ENCODE measurements at places on chromosomes 1 and 21.

- DNase-seq, result no peak
These were observed 25.7 kb downstream of the PLXNA2 start for GRCh38 chr1:208218237-208219097.

DNA sequence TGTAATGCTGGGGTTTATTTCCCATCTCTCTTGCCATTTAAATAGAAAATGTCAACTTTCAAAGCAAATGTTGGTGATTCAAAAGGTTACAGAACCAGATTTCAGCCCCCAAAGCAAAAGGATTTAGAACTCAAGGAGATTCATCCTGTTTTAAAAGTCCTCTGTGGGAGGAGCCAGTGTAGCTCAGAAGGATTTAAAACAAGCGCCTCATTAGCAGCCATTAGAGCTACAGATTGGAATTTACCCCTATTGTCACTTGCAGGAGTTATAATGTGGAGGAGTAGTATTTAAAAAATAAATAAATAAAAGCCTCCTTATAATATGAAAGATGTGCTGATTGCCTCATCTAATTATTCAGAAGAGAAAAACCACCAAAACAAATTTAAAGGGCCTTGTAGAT is 107.8 kb downstream of the LAMC2 start:
- no peak for DNase-seq

GRCh38 chr1:59494145-59494833 is 197.4 kb downstream of the FGGY start:
- no peak for DNase-seq

DNA sequence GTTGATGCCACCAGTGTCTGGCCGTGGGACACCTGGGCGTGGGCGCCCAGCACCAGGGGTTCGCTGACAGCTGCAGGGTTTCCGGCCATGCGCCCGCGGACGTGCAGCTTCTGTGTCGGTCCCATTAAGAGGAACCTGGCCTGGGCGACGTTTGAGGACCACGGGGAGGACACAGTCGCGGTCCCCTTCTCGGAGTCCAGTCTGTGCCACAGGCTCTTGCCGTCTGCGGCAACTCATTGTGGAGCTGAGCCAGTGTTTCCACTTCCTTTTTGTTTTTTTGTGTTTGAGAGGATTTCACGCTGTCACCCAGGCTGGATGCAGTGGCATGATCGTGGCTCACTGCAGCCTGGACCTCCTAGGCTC is 1.6 kb upstream of the C1orf159 start:
- DNase-seq, result no peak

DNA sequence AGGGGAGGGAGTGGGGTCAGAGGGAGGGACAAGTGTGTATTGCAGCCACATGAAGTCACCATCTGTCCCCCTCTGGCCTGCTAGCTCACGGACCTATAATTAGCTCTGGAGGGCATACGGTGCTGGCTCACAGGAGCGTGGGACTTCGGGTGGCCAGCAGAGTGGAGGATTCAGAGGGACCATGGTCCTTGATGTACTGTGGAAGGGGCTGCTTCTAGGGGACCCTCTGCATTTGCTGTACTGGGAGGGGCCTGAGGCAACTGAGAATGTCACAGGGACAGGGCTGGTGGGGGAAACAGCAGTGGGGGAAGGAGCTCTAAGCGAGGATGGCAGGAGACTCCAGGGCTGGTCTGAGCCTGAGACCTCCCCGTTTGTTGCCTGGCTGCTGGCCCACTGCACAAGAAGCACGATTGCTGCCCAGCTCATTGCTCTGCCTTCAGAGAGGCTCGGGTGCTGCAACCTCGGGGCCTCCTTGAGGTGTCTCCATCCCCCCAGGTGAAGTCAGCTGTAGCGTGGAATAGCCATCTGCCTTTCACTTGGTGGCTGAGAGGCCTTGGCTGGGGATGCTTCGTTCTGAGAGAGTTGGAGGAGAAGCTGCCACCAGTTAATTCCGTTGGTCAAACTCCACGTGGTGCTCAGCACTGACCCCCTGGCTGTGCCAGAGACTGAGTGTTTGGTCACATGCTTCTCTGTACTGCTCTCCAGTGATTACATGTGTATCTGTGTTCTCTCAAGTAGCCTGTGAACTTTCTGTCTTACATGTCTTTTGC is 2.7 kb downstream of the PPFIA4 start:
- no peak for DNase-seq

DNA sequence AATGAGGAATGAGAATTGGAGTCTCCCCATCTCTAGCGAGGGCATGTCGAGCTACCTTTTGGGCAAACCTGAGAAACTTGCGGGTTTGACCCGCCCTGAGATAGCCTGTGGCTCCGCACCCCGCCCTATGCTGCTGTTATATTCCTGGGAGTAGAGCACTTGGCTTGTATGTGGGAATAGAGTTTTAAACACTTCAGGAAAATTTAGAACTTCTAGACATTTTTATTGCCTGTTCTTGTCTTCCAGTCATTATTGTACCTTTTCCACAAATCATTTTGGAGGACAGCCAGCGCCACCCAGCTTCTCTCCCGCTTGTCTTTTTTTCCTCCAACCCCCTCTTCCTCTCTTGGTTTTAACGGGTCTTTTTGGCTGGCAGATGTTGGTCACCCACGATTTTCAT is 738 bp downstream of the GNPAT start:
- no peak for DNase-seq

DNA sequence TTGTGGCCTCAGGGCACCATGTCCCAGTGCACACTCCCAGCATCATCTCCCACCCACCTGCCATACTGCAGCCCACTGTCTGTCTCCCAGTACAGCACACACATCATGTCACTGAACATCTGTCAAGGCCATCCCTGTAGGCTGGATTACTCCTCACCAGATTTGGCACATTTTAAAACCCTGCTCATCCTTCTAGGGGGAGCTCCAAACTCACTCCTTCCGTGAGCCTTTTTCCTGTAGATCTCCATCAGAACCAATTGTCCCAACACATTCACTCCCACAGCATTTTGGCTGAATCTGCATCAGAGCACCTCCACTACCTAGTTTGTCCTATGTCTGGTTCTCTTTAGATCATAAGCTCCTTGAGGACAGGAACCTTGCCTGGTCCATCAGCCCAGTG is 58.6 kb upstream of the GRIK3 start:
- DNase-seq, result no peak

DNA sequence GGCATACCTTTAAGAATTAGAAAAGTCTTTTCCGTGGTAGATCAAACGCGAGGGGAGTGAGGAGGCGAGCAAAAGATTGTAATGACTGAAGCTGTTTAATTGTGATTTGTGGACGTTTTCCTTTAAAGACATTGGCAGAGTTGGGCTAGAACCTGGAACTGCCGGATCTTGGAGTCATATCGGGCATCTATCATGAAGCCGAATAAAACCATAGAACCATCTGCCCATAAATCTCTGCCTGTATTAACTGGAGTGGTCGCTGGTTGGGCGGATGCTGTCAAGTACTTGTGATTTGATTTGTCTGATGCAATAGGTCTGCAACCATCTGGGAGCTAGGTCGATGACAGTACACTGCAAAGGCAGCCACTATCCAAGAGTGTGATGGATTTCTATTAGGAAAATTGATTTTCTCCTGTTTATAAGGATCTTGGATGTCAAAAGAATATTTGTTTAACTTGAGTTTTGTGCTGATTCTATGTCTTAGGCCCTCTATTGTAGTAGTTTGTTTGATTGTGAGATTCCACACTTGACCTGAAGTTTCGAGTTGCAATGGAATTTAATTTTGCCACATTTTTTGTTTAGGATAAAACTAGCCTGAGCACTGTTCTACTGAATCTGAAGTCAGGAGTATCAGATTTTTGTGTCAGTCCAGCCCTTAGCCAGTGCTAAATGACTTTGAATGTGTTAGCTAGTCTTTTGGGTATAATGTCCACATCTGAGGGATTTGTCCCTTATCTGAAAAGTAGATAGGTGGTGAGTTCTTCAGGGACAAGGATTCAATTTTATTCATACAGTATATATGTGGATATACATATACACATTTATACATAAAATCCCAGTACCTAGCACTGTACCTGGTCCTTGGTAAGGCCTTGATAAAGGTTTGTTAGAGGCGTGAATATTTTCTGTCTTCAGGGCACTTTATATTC is 1.2 kb downstream of the SARS1 start:
- peak; percentile 85 for DNase-seq

DNA sequence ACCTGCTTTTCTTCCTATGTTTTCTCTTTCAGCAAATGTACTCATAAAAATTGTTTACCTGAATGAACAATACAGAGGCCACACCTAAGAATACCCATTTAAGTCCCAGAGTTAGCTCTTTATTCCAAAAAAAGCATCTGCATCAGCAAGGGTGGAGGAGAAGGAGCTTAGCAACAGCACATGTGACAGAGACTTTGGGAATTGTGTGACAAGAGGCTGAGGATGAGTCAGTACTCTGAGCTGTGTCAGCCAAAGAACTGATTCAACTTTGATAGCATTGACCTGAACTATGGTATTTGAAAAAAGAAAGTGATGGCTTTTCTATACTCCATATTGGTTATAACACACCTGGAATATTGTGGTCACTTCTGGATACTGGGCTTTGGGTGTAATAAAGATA is 162.7 kb downstream of the ZNF648 start:
- DNase-seq, result no peak
